ENCODE measurements at places on chromosomes 6 and 20. TPM values are rescaled to one million over a fixed set of nuclear protein-coding genes. Genes with fewer than 3 reads are reported as not detected.
A peak's percentile ranks its signal among the peaks of the same experiment; 100 is the strongest.

GRCh38 chr20:45860560-45861220 lies 3.3 kb downstream of the ZSWIM3 start:
- no peak for DNase-seq

DNA sequence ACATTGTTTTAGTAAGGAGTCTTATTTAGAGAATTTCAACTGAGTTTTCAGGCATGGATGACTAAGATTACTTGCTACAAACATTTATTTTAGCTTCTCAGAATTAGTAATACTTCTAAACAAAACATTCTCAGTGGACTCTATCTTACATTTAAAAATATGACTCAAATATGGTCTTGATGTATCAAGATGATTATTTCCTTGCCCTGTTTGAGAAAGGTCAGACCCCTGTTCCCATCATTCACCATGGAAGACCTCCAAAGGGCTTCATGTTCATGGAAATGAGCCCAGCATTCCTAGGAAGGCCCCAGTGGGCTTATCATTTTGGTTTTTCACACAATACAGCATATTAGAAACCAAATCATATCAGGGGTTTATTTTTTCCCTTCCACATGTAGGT lies 24.6 kb upstream of the TRPC4AP start:
- peak; percentile 44 for DNase-seq

DNA sequence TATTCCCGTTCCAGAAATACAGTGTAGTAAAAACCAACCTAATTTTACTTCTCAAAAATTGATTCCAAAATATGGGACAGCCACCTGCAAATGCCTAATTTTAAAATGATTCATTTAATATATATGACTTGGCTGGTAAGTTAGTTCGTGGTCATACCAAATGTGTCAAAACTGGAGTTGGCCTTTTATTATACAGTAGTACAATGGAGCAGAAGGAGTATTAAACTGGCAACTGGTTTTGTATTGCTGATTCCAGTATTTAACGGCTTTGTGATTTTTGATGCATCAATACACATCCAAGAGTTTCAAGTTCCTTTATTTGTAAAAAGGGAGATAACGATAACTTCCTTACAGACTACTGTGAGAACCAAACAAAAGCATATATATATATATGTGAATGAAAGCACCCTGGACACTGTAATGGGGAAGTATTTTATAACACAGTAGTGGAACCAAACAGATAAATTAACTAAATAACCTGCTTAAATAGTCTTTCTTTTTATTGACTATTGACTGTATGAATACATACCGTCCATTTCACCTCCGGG lies 24.8 kb downstream of the SAMHD1 start:
- DNase-seq, result no peak

DNA sequence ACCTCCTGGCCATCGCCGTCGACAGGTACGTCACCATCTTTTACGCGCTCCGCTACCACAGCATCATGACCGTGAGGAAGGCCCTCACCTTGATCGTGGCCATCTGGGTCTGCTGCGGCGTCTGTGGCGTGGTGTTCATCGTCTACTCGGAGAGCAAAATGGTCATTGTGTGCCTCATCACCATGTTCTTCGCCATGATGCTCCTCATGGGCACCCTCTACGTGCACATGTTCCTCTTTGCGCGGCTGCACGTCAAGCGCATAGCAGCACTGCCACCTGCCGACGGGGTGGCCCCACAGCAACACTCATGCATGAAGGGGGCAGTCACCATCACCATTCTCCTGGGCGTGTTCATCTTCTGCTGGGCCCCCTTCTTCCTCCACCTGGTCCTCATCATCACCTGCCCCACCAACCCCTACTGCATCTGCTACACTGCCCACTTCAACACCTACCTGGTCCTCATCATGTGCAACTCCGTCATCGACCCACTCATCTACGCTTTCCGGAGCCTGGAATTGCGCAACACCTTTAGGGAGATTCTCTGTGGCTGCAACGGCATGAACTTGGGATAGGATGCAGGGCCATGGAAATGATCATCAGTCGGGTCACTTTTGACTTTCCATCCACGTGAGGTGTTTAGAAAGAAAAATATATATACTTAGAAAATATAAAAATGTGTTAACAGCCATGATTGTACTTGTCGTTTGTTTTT lies 868 bp downstream of the MC3R start:
- no peak for DNase-seq

Gene KIF25
- total RNA-seq, result not detected

GRCh38 chr6:74510878-74511277 lies 695.0 kb downstream of the COL12A1 start:
- DNase-seq, result peak; percentile 55

All from LHCN-M2 (cell line).